ENCODE measurements at places on chromosomes 6 and 20.
A peak's percentile ranks its signal among the peaks of the same experiment; 100 is the strongest.

- no peak for DNase-seq
These were observed 298.2 kb downstream of the PHACTR1 start for GRCh38 chr6:13014504-13015378.

- DNase-seq: no peak
These were observed 45.1 kb upstream of the FOXA2 start for GRCh38 chr20:22629447-22629846.

DNA sequence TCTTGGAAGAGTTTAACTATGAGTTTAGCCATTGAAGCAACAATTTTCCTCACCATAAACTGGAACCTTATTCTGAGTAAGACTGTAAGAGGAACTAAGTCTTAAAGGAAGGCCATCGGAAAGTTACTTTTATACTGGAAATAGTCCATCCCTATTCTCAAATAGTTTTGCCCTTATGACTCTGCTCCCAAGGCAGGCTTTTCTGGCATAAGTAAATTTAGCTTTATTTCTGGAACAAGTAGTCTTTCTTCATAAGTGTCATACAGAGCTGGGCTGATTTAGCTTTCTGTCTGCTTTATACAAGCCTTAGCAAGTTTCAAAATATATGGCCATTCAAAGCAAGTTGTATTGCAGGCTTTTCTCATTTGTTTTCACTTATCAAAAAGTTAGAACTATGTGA is 328.1 kb downstream of the HACE1 start:
- no peak for DNase-seq

DNA sequence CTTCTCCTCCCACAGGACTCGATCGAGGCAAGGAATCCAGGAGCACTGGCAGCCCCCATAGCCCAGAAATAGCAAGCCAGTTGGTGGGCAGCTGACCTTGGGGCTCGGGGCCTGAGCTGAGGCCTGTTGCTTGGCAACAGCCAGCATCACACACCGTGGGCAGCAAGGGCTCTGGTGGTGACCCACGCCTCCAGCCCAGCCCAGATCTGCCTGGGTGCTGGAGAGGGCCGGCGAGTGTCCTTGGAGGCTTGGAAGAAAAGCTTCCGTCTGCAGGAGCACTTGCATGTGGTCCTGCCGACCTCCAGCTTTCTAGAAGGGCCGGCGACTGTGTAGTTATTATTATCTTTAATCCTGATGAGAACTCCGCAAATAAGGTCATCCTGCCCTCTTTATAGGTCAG is 67.3 kb downstream of the STK35 start:
- no peak for DNase-seq

DNA sequence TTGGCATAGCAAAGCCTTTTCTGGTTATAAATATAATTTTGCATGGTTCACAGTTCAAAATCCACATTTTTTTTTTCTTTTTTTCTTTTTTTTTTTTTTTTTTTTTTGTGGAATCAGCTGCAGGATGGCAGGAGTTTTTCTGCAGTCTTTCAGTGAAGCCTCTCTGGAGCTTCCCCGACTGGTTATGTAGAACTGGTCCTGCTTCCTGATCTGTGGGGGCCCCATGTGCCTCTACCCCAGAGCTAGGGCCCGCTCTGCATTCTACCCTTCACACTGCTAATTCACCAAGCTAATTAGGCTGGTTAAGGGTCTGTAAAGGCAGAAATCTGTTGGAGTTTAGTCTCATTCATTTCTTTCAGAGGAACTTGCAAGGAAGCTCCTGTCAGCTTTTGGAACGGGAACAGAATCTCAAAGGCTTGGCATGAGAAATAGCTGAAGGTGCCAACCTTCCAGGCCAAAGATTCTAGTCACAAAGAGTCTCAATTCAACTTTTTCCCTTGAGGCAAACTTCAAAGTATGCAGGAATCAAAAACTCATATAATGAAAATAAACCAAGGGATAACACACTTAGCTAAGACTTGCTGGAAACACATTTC is 45.5 kb downstream of the HMGN3 start:
- no peak for DNase-seq

GRCh38 chr20:48204499-48204898 is 419.2 kb upstream of the SULF2 start:
- no peak for DNase-seq

DNA sequence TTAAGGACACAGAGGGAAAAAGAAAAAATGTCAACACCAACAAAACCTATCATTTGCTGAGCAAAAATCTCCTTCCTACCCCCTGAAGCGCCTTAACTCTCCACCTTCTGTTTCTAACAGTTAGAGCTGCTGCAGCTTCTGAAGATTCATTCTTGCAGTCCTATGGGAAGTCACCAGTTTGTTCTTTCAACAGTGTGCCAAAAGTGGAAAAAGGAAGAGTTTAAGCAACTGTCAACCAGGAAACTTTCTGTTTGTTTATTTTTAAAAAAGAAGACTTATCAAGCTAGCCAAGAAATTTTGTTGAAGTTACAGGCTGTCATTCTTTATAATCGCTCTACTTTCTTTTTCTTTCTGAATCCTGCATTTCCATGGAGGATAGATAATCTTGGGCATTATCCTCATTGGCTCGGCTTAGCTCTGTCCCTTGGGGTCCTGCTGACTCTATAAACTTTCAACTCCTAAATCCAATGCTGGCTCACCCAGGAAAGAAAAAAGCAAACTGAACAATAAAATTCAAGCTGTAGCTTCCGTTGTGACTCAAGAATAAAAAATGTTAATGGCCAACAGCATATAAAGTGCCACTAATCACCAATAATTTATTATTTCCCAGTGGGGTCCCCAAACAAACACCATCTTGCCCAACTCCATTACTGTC is 172.8 kb upstream of the CITED2 start:
- DNase-seq: no peak

DNA sequence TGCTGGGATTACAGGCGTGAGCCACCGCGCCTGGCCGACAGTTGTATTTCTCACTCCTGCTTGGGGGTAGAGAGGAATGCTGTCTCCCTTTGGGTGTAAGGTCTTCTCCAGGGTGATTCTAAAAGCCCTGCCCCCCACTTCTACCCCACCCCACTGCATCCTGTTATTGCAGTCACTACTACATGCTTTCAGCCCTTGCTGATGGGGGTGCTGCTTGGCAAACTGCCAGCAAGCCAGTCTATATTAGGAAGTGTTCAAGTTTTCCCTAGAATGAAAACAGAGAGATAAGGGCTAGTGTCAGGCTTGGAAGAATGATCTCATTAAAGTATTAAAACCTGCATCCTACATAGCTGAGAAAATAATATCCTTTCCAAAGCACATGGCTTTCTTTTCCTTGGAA is 31.3 kb downstream of the TTI1 start:
- peak; percentile 30 for DNase-seq

Measured in CD4-positive, alpha-beta T cell treated with Interleukin-17A for 4 hours (primary cell).